ENCODE measurements at places on chromosomes 1 and 21.

GRCh38 chr21:43825242-43825935 lies 36.0 kb downstream of the RRP1 start:
- no peak for DNase-seq

- DNase-seq: no peak
These were observed 3.3 kb upstream of the CAPN9 start for GRCh38 chr1:230743899-230744298.

GRCh38 chr1:101344745-101345144 lies 107.9 kb downstream of the S1PR1 start:
- no peak for DNase-seq

- no peak for DNase-seq
These were observed 70.4 kb downstream of the PLEKHA6 start for GRCh38 chr1:204289280-204289679.

DNA sequence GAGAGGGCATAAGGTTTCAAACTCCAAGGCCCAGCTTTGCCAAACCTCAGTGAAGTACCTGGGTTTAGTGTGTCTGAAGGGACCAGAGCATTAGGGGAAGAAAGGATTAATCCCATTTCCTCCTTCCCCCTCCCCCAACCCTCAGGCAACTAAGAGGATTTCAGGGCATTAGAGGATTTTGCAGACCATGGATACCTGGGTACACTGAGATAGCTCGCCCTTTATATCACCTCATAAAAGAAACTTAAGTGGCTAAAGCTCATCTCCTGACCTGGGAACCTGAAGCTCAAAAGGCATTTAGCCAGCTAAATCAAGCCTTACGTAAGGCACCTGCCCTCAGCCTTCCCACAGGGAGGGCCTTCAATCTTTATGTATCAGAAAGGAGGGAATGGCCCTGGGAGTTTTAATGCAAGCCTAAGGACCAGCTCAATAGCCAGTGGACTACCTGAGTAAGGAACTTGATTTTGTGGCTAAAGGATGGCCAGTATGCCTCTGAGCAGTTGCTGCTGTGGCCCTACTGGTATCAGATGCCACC lies 26.4 kb upstream of the SMYD3 start:
- DNase-seq: no peak

Data from nephron progenitor cell (in vitro differentiated cells).